ENCODE measurements at places on chromosomes 13 and 19.

DNA sequence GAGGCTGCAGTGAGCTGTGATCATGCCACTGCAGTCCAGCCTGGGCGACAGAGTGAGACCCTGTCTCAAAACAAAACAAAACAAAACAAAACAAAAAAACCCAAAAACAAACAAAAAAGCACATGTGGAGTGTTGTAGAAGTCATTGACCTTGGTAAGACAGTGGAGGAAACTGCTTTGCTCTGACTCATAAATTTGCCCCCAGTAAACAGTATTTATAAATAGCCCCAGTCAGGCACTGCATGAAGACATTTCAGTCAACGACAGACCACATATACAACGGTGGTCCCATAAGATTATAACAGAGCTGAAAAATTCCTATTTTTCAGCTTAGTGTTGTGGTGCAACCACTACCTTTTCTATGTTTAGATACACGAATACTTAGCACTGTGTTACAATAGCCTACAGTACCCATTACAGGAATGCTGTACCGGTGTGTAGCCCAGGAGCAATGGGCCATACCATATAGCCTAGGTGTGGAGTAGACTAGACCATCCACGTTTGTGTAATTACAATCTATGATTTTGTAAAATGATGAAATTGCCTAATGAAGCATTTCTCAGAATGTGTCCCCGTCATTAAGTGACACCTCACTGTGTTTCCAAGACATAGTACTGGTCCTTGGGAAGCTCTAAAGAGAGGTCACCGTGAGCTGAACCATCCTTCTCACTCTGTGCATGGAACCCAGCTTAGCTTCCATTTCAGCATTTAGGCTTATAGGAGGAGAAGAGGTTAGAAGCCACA, 1.1 kb downstream of the ARL11 start:
- DNase-seq: no peak

DNA sequence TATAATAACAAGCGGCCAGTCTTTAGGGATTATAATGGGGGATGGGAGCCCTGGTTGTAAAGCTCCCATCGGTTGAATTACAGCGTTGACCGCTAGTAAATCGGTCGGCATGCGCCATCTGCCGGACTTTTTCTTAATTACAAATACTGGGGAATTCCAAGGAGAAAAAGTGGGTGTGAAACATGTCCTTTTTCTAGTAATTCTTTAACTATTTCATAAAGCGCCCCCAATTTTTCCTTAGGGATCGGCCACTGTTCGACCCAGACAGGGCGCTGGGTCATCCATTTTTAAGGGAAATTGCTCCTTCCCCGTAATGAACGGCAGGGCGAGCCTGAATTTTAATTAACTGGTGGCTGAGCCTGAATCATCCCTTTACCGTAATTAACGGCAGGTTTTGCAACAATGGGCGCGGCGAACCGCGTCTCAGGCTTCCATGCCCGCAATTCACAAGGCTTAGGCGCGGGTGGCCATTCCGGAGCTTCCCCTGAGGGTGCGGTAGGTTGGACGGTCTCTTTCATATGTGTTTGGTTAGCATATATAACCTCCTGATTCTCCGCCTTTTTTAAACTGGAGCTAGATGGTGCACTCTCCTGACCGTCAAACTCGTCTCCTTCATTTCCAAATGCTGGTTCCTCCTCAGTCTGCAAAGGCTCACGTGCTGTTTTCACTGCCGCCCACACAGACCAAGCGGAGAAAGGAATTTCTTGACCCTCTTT, 30.2 kb upstream of the EVI5L start:
- DNase-seq: peak; percentile 62

- DNase-seq: no peak
These were observed 1.0 kb downstream of the COL4A1 start for GRCh38 chr13:110305949-110306339.

GRCh38 chr19:30233375-30233774, 138.8 kb upstream of the ZNF536 start:
- DNase-seq: no peak

- DNase-seq: no peak
These were observed 285.8 kb upstream of the PCDH9 start for GRCh38 chr13:67515895-67516294.

DNA sequence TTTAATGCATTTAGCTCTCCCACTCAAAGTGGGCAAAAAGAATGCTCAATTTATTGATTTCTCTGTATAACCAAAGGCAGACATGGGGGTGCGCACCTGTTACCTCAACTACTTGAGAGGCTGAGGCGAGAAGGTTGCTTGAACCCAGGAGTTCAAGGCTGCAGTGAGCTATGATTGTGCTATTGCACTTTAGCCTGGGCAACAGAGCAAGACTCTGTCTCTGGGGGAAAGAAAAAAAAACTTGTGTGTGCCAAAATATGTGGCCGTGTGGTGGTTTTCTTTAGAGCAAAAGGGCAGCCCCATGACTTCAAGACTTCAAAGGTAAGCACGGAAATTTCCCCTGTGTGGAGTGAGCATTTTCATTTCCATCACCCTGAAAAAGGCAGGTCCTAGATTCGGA, 81.9 kb downstream of the IPO5 start:
- no peak for DNase-seq

- no peak for DNase-seq
These were observed 17.6 kb upstream of the SUCLA2 start for GRCh38 chr13:48018637-48019036.
